ENCODE measurements at places on chromosomes 6 and 20.

- no peak for DNase-seq
These were observed 605.5 kb downstream of the HDGFL1 start for GRCh38 chr6:23174781-23175361.

DNA sequence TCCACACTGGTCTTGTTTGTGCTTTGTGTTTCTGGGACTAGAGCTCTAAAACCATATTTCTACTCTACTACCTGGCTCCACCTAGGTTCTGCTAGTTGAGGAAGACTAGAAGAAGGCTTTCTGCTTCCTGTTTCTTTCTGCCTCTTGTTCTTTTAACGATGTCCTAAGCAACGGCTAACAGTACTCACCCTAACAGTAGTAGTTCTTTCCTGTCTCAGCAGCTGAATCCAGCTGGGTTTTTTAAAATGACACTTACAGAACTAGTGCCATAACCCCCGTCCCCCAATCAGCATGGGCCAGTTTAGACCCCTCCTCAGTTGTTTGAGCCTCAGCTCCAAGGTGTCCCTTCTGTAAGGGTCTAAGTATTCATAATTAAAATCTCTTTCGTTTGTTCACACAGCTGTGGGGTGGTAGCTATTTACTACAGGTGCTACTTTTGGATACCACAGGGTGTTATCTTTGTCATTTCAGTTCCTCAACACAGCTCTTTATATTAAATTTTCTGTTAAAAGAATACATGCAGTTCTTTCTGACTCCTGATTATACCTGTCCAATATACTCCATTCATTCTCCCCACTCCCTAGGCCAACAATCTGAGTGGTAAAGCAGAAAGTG is 790.2 kb downstream of the DHX35 start:
- DNase-seq: no peak

GRCh38 chr20:21615617-21616080 is 89.8 kb upstream of the PAX1 start:
- DNase-seq: peak; percentile 63

DNA sequence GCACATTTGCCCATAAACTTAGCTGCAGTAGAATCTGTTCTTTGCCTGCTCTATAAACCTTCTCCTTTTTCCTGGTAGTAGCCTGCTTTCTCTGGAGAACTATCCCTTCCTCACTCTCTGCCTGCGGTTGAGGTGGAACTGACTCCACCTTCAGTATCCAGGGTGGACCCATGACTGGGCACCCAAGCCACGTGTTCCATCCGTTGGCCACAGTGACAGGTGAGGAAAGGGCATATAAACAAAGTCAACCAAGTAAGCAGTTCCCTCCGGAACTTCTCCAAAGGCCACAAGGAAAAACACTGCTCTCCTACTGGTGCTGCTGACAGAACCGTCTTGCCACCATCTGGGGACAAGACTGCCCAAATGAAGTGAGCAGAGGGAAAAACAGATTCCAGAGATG is 218.8 kb downstream of the TFAP2A start:
- no peak for DNase-seq

DNA sequence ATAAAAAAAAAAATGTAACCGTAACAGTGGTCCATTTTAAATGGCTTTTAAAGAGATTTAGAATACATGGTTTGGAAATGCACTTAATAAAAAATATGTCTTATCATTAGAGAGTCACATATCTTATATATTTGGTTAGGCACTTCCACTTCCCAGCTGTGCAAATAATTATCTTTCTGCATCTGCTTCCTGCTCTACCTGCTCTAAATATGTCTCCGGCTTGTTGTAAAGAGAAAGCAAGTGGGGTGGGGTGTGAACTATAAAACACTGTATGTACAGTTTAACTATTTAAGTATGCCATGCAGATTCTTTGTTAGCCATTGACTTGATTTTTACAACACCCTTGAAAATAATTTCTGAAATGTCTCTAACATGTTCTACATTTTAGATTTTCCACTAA is 106.3 kb downstream of the NKAIN2 start:
- no peak for DNase-seq

- no peak for DNase-seq
These were observed 108.7 kb downstream of the NCOA3 start for GRCh38 chr20:47610247-47610944.

GRCh38 chr6:39327507-39327906 is 5.0 kb upstream of the KCNK16 start:
- DNase-seq: no peak

DNA sequence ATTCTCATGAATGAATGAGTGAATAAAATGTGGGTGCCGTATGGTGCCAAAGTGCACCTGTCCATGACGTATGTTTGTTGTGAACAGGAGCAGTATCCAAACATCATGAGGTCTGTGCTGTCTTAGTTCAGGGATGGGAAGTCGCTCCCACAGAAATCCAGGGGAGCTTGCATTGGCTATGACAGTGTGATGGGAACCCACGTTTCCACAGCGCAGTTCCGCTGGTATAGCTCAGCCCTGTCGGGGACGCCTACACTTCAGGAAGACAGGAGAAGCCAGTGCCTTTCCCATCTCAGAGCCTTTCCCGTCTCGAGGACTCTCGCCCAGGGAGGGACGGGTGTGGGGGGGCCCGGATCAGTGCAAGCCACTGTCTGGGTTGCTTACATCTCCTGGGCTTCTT is 69.8 kb downstream of the DACT2 start:
- no peak for DNase-seq

DNA sequence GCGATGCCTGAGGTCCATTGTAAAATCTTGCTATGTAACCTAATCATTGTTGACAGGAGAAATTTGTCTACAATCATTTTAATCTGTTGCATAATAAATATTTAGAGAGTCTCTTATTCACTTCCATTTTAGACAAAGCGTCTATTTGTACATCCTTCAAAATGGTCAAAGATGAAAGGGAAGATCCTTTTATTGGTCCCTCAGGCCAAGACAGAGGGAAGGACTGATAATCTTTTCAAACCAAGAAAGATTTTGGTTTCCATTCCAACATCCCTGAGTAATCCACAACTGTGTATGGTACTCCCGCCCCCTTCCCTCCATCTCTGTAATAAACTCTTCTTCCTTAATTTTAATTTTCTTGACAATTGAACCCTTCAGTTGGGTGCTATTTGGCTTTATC is 111.6 kb upstream of the SCP2D1 start:
- DNase-seq: no peak

DNA sequence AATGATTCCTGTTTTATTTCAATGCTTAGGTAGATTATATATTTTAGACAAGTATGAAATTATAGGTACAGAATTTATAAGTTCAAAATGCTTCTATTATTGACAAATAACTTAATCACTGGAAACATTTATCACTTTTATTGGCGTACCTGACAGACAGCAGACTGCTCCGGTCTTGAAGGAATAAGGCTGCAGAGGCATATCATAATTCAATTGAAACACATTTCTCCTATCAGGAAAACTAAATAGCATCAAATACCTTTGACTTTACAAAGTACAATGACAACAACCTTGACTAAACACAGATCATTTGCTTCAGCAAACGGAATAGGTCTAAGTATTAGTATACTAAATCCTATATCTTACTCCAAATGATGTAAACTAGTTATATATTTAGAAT is 91.3 kb downstream of the GRIK2 start:
- DNase-seq: no peak

GRCh38 chr6:44594481-44594880 is 207.0 kb downstream of the CDC5L start:
- DNase-seq: peak; percentile 13

GRCh38 chr6:162726947-162727321 is 632 bp downstream of the PRKN start:
- DNase-seq: no peak

GRCh38 chr6:130644175-130644574 is 183.0 kb upstream of the SMLR1 start:
- no peak for DNase-seq

- no peak for DNase-seq
These were observed 32.1 kb downstream of the PHIP start for GRCh38 chr6:79045966-79046365.

GRCh38 chr6:34576286-34576955 is 20.3 kb upstream of the SPDEF start:
- DNase-seq: no peak

- no peak for DNase-seq
These were observed 483.8 kb upstream of the CDH4 start for GRCh38 chr20:60768216-60768615.

- DNase-seq: no peak
These were observed 244.9 kb upstream of the SOX4 start for GRCh38 chr6:21348504-21349195.

- DNase-seq: no peak
These were observed 5.1 kb downstream of the BMP5 start for GRCh38 chr6:55870181-55870813.

DNA sequence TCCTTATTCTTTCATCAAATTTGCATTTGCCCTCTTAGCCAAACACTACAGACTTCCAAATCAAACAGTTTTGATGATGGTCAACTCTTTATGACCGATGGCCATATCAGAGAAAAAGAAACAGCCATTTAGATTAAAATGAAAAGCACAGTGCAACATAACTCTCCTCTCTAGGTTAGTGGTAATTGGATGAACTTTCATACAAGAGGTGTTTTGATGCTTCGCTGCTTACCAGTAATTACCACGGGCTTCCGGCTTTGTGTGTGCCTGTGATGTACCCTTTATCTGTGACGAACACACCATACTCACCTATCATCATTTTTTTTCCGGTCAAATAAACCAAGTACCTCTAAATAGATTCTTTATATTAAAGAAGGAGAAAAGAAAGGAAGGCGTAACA is 181.8 kb downstream of the FOXA2 start:
- no peak for DNase-seq
